ENCODE measurements at places on chromosomes 1 and 21.

GRCh38 chr1:8992936-8993687 lies 33.1 kb downstream of the SLC2A7 start:
- peaks cover under 1% of the 10 kb centered on the region for H3K4me1 ChIP-seq
- H3K27me3 ChIP-seq = no peaks in the 10 kb centered on the region
- no peak for DNase-seq
- H3K4me3 ChIP-seq = no peak overlapping the region

DNA sequence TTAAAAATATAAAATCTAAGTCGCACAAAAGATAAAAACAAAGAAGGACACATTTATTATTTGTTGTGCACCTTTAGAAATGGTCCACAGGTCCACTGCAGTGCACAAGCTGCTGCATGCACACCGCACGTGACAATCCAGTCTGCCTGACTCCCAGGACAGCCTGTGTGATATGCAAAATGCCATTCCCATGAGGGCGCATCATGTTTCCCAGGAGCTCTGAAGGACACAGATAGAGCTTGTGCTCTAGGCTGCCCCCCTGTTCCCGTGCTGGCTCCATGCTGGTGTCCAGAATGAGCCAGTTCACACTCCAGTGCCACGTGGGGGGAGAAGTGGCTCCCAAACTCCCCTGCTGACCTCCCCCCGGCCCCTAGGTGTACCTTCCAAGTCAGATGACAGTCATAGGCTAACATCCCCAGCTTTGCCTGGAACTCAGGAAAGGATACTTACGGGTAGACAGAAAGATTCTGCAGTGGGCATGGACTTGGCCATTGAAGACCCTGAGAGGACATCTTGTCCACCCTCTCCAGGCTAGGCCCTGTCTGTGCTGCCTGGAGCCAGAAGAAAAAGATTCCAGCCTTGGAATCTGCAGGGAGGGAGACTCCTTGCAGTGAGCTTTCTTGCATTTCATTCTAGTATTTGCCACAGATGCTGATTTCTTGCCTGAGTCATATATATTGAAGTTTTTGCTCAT lies 26.3 kb downstream of the RAB7B start:
- DNase-seq = no peak
- H3K36me3 ChIP-seq = no peaks in the 10 kb centered on the region
- no peak overlapping the region for H3K4me3 ChIP-seq

- H3K36me3 ChIP-seq = no peaks in the 10 kb centered on the region
- H3K4me1 ChIP-seq = no peaks in the 10 kb centered on the region
- no peak for DNase-seq
- H3K27ac ChIP-seq = no peak overlapping the region
- H3K27me3 ChIP-seq = peaks cover 46% of the 10 kb centered on the region
- H3K4me3 ChIP-seq = no peak overlapping the region
These were observed 146.9 kb downstream of the AJAP1 start for GRCh38 chr1:4801192-4801924.

DNA sequence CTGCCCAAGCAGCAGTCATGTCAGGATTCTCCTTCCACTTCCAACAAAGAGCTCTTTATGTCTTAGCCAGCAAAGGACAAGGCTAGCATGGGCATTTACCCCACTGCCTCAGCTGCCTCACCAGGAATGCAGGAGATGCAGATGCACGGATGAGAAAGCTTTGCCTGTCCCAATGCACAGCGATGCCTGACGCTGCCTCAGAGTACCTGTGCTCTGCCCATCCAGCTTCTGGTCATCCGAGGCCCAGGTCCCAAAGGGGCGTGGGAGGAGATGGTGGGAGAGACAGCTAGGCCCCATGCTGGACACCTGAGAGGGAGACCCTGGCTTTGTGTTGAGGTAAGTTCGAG lies 59.0 kb downstream of the IRF2BP2 start:
- no peaks in the 10 kb centered on the region for H3K36me3 ChIP-seq
- no peak overlapping the region for H3K27ac ChIP-seq

- peaks cover 61% of the 10 kb centered on the region for H3K36me3 ChIP-seq
- H3K4me3 ChIP-seq = no peak overlapping the region
- peak overlapping the region; percentile 69 for H3K27ac ChIP-seq
- peaks cover 6% of the 10 kb centered on the region for H3K4me1 ChIP-seq
- no peaks in the 10 kb centered on the region for H3K27me3 ChIP-seq
- DNase-seq = no peak
These were observed 88.1 kb downstream of the NRDC start for GRCh38 chr1:51790385-51790784.

DNA sequence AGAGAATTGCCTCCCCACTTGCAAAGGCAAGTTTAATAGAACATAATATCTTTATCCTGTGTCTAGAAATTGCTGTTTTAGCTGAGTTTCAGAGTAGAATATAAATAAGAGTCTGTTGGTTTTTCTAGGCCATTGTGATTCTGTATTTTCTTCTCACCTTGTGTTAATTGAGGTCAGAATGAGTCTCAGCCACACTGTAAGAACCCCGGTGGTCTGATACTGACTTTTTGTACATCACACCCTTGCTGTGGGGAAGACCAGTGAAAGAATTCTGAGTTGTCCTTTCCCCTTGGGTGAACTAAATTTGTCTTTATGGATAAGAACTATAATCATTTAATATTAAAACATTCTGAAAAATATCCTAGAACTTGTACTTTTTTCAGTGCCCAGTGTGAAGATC lies 6.8 kb downstream of the HIPK1 start:
- H3K4me1 ChIP-seq = peaks cover 87% of the 10 kb centered on the region
- H3K27me3 ChIP-seq = no peaks in the 10 kb centered on the region
- DNase-seq = no peak

DNA sequence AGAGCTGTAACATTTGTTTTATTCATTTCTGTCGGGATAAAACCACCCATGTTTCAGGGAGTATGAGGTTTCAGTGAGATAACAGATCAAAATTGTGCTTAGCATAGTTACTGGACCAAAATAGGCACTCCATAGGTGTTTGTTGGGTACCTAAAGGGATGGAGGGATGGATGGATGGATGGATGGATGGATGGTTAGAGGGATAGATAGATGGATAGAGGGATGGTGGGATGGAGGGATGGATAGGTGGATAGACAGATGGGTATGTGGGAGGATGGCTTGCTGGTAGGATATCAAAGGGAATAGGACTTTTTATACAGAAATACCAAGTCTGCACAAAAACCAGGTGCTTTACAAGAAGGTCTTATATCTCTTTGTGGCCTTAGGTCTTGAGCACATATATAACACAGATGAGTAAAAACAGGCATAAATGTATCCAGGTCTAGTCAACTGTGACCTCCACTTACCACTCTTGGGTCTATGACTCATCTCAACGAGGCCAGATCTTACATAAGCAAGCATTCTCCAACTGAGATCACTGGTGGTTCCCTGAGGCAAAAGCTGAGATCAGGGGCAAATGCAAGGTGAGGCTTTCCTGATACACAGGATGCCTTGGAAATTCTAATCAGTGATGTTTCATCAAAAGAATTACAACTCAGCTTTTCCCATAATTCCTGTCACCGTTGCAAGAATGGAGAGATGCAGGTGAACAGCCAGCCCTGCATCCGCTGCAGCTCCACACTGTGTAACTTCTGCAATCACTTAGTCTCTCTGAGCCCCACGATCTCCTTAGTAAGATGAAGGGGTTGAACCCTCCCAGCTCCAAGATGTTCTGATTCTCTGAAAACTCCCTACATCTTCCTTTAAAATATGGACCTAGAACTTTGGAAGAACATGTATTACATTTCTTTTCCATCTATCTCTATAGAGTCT lies 32.0 kb downstream of the PTAFR start:
- H3K27ac ChIP-seq = peak overlapping the region; percentile 54
- H3K36me3 ChIP-seq = no peaks in the 10 kb centered on the region
- peak overlapping the region; percentile 76 for H3K4me3 ChIP-seq
- H3K27me3 ChIP-seq = no peaks in the 10 kb centered on the region

- no peak overlapping the region for H3K27ac ChIP-seq
- H3K4me1 ChIP-seq = no peaks in the 10 kb centered on the region
- no peak overlapping the region for H3K4me3 ChIP-seq
These were observed 395.1 kb downstream of the HLX start for GRCh38 chr1:221274373-221274772.

- peaks cover 9% of the 10 kb centered on the region for H3K36me3 ChIP-seq
- H3K27ac ChIP-seq = no peak overlapping the region
- no peak for DNase-seq
These were observed 498.0 kb upstream of the NFIA start for GRCh38 chr1:60584371-60584770.

GRCh38 chr1:46076343-46076742 lies 56.1 kb downstream of the PIK3R3 start:
- no peaks in the 10 kb centered on the region for H3K36me3 ChIP-seq
- no peak overlapping the region for H3K27ac ChIP-seq
- DNase-seq = no peak
- no peaks in the 10 kb centered on the region for H3K4me1 ChIP-seq

DNA sequence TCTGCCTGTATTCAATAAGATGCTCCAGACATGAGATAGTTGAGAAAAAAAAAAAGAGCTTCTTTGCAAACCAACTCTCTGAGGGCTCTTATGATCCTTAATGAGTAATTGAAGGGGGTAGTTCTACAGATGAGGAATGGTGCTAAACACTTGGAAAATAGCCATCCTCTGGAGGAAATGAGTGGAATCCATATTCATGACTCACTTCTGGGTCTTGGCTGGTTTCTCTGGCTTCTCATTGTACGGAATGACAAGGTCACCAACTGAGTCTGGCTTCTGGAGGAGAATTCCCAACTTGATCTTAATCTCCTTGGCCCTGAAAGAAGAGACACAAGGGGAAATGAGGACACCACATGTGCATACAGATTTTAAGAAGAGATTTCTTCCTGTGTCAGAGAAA lies 34.7 kb downstream of the RGS5 start:
- H3K4me1 ChIP-seq = no peaks in the 10 kb centered on the region
- H3K27ac ChIP-seq = no peak overlapping the region
- no peak for DNase-seq
- no peaks in the 10 kb centered on the region for H3K36me3 ChIP-seq

DNA sequence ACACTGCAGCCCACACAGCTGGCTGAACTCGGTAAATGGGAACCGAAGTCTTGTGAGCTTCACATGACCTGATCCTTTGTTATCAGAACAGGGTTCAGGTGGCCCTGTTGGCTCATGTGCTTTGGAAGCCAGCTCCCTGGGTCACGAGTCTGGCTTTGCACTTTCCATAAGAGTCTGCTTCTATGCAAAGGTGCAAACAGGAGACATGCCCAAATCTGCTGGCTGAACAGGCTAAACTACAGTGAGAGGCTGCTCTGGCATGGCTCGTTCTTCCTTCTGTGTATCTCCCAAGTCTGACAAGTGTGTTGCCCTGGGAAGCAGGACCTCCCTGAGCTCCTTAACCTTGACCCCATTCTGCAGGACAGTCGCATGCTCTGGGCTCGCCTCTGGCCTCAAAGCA lies 549.6 kb downstream of the KIF26B start:
- H3K36me3 ChIP-seq = no peaks in the 10 kb centered on the region
- no peaks in the 10 kb centered on the region for H3K4me1 ChIP-seq
- H3K27me3 ChIP-seq = no peaks in the 10 kb centered on the region
- no peak for DNase-seq
- no peak overlapping the region for H3K4me3 ChIP-seq

DNA sequence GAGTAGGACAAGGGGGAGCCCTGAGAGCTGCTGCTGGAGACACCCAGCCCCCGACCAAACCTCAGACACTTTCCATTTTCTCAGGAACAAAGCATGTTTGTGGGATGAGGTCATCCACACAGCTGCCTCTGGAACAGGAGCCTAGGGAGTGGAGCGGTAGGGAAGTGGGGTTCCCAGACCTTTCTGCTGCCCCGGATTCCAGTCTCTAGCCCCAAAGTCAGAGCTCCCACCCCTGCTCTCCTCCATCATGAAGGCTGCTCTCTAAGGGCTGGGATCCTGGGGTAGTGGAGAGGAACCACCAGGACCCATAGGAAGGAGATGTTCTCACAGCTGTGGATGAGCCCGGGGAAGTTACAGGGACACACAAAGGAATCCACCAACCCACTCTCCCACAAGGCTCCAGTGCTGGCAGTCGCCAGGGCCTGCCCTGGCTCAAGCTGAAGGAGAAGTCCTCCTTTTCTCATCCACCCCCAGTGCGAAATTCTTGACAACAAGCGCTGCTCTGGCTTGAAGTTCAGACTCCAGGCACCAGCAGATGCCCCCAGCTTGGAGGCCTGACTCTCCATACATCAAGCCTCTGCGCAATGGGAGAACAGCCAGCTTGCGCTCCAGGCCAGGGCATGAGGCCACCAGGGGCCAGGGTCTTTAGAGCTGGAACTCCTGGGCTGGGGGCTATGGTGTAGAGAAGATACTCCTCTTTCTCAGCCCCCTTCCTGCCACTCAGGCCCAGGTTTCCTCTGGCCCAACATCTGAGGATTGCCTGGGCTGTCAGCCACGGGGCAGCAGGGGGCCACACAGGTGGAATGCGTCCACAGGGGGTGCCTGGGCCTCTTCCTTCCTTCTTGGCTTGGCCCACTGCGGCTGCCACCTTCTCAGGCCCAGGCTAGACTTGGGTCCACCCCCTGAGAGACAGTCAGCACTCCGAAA lies 4.5 kb downstream of the FHL3 start:
- peak overlapping the region; percentile 98 for H3K27ac ChIP-seq
- peak overlapping the region; percentile 83 for H3K4me3 ChIP-seq
- DNase-seq = no peak
- peaks cover 41% of the 10 kb centered on the region for H3K4me1 ChIP-seq
- no peaks in the 10 kb centered on the region for H3K27me3 ChIP-seq

DNA sequence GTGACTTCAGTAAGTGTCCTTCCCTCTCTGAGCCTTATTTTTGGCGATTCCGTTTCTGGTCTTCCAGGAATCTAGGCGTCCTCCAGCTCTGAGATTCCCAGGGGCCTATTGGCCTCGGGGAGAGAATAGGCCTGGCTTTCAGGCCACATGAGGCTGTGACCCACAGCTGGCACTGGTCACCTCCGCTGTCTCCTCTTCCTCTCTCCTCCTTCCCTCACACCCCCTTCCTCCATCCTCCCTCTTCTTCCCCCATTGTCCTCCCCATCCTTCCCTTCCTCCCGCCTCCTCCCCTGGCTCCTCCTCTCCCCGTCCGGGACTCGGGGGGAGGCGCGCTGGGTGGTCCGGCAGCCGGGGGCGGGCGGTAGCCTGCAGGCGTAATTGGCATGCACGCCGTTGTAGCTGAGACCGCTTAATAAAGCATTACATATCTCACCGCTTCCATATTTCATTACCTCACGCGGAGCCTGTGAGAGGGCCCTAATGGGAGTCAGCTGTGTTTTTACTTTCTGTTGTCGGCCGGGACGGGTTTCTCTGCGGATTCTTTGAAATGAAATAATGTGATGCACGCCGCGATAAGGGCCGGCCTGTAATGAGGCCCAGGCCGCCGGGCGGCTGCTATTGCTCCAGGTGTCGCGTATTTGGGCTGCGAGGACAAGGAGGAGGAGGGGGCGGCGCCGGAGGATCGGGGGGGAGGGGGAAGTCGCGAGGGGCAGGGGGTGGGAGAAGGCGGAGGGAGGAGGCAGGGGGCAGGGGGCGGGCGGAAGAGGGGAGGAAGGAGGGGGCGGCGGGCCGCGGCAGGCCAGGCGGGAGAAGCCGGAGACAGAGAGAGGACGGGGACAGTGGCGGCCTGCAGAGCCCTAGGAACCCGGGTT lies 95.3 kb downstream of the FOXD2 start:
- H3K27me3 ChIP-seq = peaks cover 32% of the 10 kb centered on the region
- no peak overlapping the region for H3K27ac ChIP-seq
- DNase-seq = no peak
- peak overlapping the region; percentile 25 for H3K4me3 ChIP-seq

GRCh38 chr1:235697508-235697907 lies 47.9 kb upstream of the GNG4 start:
- H3K27ac ChIP-seq = no peak overlapping the region
- peaks cover 43% of the 10 kb centered on the region for H3K36me3 ChIP-seq
- no peaks in the 10 kb centered on the region for H3K27me3 ChIP-seq
- H3K4me3 ChIP-seq = peak overlapping the region; percentile 18
- DNase-seq = no peak

GRCh38 chr1:10663678-10664035 lies 132.8 kb downstream of the CASZ1 start:
- H3K27ac ChIP-seq = no peak overlapping the region
- no peaks in the 10 kb centered on the region for H3K36me3 ChIP-seq
- no peaks in the 10 kb centered on the region for H3K27me3 ChIP-seq
- DNase-seq = no peak
